ENCODE measurements at places on chromosomes 5 and 9.

DNA sequence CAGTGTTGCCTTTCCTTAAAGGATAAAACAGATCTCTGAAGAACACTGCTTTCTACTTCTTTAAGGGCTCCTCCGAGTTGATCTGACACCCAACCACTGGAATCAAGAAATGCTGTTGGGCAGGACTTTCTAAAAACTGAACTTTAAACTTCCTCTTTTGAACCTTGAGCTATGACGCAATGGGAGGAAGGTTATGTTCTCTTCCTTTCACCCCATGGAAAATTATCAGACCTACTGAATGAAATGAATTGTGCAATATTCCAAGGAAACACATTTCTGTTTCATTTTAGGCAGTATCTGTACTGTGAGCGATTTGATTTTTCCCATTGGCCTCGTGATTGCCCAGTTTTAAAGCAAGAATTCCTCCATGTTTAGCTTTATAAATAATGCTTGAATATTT, 206.0 kb upstream of the PRR16 start:
- DNase-seq, result no peak

DNA sequence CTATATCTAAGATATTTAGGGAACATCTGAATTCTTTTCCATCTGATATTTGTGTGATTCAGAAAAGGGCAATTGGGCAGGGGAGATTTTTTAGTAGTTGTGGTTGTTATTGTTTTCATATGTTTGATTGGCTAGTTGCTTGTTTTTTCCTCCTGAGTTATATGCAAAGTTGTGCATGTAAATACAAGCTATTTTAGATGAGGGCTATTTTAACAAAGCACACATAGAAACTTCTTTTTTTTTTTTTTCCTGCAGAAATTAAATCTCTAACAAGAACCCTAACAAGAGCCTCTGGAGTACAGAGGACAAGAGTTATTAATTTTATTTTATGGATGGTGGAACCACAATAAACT, 559.1 kb downstream of the CETN3 start:
- DNase-seq, result no peak

DNA sequence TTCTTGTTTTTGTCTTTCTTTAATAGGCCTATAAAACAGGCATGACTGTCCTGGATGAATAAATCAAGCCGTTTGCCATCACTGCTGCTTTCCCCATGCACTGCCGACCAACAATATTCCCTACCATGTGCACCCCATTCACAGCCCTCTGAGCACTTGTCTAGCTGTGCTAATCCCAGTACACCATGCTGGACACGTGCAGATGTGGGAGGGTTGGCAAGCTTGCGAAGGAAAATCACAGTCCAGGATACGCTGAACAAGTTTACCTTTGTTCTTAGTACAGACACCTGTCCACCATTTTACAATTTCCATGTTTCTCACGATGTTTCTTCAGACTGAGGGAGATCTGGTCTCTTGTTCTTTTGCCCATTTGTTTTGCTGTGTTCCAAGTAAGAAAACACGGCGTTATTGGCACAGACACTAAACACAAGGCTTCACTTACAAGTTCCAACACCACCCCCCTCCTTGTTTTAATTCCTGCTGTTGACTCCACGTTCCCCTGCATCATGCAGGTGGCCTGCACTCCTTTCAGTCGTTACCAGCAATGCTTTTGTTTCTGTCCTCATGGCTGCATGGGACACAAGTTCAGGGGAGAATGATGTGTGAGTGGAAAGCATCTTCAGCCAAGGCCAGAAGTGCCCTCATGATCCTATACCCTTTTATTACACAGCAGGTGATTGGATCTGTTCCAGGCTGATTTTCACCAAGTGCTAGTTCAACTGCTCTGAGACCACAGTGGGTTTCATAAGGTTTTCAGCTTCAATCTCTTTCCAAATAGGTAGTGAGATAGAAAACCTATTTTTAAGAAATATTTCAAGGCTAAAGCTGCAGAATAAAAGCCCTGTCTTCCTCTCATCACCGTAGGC, 608.9 kb downstream of the IRX1 start:
- DNase-seq, result no peak

DNA sequence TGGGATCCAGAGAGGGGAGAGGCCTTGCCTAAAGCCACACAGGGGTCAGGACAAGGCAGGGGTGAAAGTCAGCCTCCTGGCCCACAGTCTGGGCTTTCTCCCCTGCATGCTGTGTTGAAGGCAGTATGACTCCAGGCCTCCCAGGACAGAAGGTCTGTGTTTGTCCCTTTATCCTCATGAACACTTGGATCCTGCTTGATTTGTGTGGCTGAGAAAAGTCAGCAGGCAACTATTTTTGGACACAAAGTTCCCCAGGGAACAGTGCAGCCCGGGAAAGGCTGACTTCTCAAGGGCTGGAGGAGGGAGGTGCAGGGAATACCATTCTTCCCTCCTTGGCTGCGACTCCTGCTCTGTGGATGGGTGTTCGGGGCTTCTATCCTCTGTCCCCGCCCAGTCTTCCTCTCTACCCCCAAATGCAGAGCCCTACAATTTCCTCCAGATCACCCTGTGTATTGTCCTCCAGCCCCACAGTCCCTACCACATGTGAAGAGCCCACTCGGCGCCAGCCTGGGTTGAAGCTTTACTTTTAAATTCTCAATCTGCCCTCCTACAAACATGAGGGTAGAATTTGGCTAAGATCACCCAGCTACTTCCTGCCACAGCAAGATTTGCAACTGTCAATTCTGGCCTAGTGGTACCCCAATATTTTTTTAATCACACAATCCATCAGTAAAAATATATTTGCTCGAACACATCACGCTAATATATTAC, 4.1 kb downstream of the AKNA start:
- no peak for DNase-seq

- DNase-seq, result no peak
Observed at GRCh38 chr5:72752909-72753308, 63.6 kb upstream of the TNPO1 start.

Measured in stimulated activated CD8-positive, alpha-beta memory T cell treated with anti-CD3 and anti-CD28 coated beads, Interleukin-2, amount 100 ng/mL, for 1 hour (primary cell).